ENCODE measurements at places on chromosomes 13 and 19.

DNA sequence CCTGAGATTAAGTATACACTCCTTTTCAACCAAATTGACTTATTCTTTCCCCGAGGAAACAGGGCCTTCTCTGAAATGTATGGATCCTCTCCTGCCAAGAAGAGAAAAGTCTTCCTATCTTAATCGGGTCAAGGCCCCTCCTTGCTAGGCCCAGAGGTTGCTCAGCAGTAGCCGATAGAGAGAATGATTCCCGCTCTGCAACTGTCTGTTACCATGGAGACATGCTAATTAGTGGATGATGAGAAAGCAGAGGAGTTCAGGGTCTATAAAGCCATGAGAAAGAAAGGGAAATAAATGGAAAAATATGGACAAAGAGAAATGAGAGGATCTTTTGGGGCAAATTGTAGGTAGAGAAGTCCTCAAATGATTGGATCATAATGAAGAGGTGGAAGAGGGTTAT is 103.5 kb downstream of the POU4F1 start:
- DNase-seq: no peak

DNA sequence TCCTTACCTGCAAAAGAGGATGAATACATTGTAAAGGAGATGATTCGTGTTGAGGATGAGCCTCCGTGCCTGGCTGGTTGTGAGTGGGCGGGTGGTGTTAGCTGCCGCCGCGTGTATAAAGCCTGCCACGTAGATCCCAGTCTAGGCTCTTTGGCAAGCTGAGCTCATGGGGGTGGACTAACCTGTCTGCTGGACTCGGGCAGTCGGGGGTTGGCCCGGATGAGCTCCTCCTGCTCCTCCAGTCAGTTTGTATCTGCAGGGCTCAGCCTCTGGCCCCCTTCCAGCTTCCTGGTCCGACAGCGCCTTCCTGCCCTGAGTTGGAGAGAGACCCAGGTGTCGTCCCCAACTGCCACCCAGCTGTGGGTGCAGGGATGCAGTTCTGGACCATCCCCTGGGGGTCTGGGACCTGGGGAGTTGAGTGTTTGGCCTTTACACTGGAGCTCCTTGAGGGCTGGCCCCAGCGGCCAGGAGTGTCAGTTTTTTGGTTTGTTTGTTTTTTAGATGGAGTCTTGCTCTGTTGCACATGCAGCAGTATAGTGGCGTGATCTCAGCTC is 20.9 kb downstream of the TECR start:
- no peak for DNase-seq

DNA sequence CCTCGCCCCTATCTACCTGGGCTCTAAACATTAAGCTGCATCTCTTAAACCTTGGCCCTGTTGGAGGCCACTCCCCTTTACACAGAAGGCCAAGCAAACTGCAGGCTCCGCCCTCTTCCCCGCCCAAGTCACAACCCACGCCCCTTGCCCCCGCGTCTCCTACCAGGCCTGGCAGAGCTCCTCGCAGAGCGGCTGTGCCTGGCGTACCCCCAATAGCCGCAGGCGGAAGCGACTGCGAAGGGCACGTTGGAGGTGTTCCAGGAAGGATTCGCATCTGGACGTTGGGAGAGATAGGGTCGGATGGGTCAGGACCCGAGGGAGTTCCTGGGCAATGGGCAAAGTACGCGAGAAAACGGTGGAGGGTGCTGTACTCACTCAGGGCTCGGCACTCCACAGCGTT is 5.9 kb downstream of the RTBDN start:
- no peak for DNase-seq

DNA sequence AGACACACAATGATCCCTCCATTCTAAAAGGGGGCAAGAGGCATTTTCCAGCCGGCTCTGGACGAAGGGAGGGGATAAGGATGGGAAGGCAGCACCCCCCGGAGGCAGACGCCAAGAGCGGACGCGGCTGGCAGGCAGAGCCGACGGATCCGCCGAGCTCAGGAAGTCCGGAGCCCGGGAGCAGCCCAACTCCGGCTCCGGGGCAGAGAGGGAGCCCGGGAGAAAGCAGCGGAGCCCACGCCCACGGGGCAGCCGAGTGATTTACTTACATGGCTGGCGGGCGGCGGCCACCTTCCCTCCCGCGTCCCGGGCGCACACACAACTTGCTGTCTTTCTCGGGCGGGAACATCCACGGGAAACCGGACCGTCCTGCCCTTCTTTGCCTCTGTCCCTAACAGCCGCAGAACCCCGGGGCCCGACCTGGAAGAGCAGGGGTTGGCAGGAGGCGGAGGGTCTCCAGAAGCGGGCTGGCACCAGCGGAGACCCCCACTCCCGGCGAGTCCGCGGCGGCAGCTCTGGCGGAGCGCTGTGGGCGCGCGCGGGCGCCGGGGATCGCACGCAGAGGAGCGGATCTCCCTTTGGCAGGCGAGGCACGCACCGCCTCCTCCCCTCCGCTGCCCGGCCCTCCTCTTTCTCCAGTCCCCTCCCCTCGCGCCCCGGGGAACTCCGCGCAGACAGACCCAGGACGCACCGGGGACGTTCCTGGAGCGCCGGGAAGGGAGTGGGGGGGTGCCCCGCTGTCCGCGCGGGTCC is at the start of gene LHFPL6:
Gene LHFPL6 (minus strand): TSS at position 580 of the 753 bp plus-strand sequence.
- DNase-seq: no peak

GRCh38 chr13:84431646-84432045 is 549.4 kb upstream of the SLITRK1 start:
- no peak for DNase-seq

GRCh38 chr13:65629926-65630325 is 1600.2 kb downstream of the PCDH9 start:
- DNase-seq: no peak

DNA sequence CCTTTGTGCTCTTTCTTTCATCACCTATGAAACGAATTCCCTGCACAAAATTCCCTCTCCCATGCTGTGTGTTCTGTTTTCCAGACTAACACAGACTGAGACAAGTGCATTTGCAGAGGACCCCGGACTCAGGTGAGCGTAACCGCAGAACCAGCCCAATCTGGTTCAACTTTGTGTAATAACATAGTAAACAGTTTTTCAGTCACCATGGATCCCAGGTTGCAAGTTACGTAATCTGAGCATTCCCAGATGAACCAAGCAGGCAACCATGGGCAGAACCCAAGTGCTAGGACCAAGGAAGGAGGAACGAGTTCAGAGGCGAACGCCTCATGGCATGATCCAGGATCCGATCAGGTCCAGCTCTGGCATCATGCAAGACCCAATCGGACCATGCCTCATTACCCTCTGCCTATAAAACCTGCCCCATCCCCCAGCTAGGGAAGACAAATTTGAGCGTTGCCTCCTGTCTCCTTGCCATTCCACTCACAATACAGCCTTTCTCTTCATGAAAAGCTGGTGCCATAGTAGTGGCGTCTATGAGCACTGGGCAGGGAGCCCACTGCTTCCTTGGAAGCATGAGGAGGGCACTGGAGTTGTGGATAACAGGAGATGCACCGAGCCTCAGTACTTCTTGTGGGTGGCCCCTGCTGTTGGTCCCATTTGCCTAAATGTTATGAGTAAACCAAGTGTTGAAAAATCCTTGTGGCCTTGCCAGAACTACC is 107.6 kb downstream of the ABCC4 start:
- no peak for DNase-seq

- DNase-seq: no peak
Observed at GRCh38 chr19:2517881-2518601, 42.1 kb downstream of the GADD45B start.

DNA sequence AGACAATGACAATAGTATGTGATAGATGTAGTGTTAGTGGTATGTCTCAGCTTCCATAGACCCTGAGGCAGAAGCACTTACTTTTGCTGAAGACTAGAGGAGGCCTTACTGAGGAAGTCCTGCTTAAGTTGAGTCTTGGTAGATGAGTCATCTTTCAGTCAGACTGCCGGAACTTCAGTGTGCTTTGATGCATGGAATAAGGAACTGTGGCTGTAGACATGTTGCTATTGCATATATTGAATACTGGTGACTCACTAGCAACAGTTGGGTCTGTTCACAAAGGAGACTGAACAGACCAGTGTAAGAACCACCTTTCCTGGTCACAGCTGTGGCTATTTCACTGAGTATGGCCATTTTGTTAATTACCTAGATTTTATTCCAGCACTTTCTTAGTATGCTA is 1000.6 kb downstream of the OLFM4 start:
- peak; percentile 99 for DNase-seq

GRCh38 chr13:88857256-88857655 is 1186.1 kb downstream of the SLITRK5 start:
- no peak for DNase-seq

- DNase-seq: no peak
Observed at GRCh38 chr13:92315265-92315664, 911.3 kb upstream of the GPC6 start.

- DNase-seq: no peak
Observed at GRCh38 chr13:88176231-88176630, 505.1 kb downstream of the SLITRK5 start.

DNA sequence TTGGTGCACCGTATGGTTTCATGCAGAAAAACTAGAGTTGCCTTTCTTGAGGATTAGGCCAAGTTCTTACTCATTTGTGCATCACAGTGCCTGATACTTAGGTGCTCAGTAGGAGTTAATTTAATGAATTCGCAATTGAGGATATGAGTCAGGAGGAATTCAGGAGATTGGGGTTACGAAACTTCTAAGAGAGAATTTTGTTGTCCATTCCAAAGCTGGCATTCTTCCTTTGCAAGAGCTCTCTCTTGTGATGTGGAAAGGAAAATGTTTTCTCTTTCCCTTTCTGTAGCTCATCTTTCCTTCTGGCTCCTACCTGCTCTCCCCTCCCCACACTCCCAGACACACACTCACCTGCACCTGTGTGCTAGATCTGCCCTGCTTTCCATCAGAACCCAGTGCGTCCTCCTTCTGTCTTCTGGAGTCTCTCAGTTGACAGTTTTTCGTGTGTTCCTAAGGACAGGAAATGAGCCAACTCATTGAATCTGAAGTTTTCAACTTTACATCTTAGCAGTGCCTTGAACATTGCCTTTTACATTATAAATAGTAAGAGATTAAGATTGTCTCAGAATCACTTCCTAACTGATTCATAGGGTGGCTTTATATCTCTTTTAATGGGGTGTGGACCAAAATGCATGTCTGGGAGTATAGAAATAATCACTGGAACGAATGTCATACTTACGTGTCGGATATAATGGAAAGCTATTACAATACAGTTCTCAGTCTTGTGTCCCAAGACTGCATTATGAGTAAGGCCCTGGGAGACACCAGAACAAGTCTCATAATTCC is 19.7 kb upstream of the ERCC5 start:
- no peak for DNase-seq

DNA sequence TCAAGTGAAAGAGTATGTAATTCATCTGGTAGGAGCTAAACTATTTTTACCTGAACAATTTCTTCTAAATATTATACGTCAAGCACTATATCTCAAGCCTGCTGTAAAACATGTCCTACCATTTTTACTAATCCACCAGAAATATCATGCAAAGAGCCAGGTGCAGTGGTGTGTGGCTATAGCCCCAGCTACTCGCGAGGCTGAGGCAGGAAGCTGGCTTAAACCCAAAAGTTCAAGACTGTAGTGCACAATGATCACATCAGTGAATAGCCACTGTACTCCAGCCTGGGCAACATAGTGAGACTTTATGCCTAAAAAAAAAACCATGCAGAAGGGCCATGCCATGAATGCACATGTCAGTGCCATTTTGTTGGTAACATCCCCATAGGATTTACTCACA is 20.7 kb upstream of the CLN5 start:
- no peak for DNase-seq

DNA sequence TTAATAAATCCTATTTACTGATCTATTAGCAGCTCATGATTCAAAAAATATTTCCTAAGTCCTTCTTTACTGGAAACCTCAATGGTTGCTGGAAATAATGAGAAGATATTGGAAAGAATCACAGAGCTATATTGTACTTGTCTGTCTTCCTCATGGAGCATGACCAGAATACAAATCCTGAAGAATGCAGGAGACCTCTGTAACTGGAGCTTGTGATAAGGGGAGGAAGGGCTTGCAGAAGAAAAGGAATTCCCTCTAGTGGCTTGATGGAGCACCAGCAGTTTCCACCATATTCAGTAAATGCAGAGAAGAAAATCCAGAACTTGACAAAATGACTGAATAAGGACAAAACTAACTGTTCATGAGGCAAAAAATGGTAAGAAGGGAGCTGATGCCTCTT is 1333.1 kb downstream of the EFNB2 start:
- DNase-seq: no peak

DNA sequence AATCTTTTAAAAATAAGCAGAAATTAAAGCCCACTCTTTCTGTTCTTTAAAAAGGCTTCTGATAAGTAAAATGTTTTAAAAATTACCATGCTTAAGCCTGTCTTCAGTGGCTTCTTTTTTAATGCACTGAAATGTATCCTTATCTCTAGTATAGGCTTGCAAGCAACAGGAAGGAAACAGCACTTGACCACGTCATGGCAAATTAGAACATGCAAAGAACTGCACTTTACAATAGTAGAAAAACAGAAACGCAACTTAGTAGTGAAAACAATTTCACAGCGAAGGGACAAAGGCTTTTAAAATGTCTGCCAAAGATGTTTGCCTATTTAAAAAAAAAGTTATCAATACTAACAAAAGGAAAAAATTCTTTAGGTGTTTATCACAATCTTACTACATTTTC is 36.3 kb downstream of the ELF1 start:
- DNase-seq: peak; percentile 96

DNA sequence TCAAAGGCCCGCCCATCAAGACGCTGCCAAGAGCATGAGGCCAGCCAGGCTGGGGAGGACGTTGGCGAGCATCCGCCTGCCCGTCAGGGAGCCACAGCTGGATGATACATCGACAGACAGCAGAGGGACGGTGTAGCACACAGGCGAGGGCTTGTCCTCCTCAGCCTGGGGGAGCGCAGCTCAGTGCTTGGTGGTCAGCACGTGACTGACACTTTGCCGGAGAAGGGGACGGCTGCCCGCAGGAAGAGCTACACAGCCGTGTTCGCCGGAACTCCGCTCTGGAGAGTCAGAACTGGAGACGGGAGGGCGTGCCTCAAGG is 34.1 kb downstream of the CSNK1G2 start:
- DNase-seq: no peak

DNA sequence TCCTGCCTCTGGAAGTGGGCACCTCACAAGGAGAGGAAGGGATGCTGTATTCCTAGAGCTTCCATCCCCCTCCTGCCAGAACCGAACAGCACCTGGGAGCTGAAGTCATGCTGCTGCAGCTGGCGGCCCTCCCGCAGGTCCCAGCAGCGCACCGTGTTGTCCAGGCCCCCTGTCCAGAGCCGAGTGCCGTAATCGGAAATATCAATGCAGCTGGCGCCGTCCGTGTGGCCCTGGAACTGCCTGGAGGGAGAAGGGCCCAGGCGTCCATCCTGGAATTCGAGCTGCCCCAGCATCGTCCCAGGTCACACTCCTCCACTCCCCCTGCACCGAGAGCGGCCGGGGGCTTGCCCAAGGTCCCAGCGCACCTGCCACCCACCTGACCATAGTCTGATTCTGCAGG is 23.7 kb downstream of the TLE2 start:
- no peak for DNase-seq

GRCh38 chr13:47546391-47547225 is 454.5 kb downstream of the SUCLA2 start:
- no peak for DNase-seq

Data from GF-D8 (cell line).